ENCODE measurements at places on chromosomes 3 and 15.

DNA sequence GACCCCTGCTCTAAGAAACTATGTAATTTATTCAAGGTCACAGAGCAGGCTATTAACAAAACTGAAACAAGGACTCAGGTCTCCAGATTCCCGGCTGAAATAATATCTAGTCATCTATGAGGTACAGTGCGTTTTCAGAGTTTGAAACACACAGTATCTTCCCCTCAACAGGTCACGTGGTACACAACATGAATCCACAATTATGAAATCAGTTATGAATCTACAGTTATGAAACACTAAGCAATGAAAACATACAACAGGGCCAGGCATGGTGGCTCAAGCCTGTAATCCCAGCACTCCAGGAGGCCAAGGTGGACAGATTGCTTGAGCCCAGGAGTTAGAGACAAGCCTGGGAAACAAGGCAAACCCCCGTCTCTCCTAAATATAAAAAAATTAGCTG is 72.7 kb downstream of the FSIP1 start:
- DNase-seq, result no peak

- DNase-seq, result no peak
Observed at GRCh38 chr3:167884481-167884880, 149.0 kb downstream of the SERPINI1 start.

DNA sequence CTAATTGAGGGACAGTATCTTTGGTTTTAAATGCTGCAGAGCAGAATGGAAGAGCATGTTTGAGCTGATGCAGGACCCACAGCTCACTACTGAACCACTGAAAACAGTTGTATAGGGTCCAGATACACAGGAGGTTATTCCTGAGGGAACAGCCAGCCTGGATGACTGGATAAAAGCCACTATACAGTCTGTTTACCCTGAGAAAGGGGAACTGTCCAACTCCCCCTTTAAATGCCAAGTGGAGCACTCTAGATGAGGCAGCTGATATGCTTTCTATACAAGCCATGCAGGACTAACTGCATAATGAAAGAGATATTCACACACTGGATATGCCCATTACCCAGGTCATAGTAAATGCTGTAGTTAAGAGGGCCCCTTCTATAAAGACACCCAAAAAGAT is 138.6 kb downstream of the IMPG2 start:
- DNase-seq, result no peak

- DNase-seq, result no peak
Observed at GRCh38 chr3:81816473-81817250, 55.2 kb upstream of the GBE1 start.

DNA sequence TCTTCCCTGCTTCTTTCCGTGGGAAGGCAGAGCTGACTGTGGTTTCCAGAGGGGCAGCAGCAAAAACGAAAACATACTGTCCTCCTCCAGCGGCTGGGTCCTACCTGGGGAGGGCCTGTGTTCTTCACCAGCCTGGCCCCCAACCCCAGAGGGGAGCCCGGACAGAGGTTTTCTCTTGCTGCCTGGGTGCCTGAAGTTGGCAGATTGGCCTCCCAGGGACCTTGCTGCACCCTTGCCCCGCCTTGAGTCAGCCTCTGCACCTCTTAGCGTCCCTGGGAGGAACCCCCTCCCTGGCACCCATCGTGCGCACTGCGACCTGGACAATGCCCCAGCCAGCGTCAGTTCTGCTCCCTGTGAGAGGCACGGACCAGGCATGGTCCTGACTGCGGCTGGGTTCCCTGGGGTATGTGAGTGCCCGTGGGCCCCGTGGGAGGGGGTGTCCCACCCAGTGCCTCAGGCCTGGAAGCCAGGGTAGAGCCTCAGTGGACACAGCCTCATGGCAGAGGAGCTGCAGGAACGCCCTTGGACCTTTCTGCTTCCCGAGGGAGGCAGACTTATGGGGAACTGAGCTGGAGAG is 56.8 kb upstream of the PRR23E start:
- DNase-seq, result no peak

- no peak for DNase-seq
Observed at GRCh38 chr15:96735632-96736240, 405.2 kb downstream of the NR2F2 start.

GRCh38 chr15:22978691-22979237 is 1.4 kb downstream of the CYFIP1 start:
- DNase-seq, result no peak

- DNase-seq, result no peak
Observed at GRCh38 chr3:49278548-49278947, 1.5 kb upstream of the C3orf62 start.

DNA sequence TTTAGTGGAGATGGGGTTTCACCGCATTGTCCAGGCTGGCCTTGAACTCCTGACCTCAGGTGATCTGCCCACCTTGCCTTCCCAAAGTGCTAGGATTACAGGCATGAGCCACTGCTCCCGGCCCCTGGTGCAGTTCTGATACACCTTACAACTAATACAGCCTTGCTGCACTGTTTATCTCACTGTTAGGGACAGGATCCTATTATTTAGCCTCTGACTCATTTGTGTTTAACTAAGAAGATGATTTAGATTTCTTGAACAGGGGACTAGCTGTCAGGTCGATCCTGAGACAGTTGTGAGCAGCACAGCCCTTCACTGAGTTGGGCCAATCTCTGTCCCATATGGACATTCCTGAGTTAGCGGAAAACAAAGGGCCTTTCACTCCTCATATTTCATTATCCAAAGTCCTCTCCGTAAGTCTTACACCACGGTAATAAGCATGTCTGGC is 19.2 kb downstream of the GYG1 start:
- DNase-seq, result no peak

DNA sequence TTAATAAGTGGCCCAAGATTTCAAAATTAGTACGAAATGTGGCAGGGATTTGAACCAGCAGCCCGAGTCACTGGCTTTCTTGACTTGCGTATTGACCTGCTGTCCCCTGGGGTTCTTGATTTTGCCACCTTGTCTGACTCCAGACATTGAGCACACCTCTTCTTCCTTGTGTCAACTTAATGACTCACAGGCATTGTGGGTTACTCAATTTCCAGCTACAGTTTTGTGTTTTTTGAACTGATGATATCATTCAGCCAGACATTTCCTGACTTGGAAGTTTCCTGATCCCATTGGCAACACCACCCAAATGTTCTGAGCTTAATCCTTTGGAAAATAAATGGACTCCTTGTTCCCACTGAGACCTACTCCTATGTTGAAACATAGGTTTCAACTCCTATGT is 64.2 kb downstream of the MOBP start:
- DNase-seq, result no peak

DNA sequence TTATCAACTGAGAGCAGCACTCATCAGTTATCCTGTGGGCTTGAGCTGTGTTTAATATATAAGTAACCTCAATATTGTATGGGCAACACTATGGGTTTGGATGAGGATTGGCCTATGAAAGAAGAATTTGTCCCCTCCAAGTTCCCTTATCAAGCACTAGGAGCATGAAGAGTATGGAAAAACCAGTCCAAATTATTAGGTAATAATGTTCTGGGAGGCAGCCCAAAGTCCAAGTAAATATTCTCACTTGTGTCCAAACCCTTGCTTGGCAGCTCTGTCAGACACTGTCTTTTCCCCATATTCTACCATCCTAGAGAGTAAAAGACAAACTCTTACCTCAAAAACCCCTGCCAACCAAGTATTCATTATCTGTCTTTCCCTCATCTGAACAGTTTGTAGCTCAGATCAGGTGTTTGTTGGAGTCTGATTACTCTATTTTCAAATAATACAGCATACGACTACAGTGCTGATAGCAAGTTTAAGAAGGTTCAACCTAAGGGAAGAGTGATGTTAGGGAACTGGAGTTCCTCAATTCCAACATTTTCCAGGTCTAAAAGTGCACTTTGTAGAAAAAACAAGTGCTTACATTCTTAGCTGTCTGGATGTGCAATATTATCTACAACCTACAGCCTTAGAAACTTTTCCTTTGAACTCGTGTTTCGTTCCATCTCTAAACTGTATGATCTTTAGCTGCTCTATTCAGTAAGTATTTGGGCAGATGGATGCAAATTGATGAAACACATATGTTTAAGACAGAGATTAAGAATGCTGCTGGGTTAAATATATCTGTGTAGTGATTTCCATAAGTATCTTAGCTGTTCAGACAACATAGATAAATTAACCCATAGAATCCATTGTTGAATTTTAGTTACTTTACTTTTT is 89.7 kb upstream of the PHLDB2 start:
- no peak for DNase-seq

GRCh38 chr3:35708394-35709271 is 69.3 kb downstream of the ARPP21 start:
- DNase-seq, result no peak

- no peak for DNase-seq
Observed at GRCh38 chr3:122975924-122976293, 51.7 kb downstream of the SEMA5B start.

DNA sequence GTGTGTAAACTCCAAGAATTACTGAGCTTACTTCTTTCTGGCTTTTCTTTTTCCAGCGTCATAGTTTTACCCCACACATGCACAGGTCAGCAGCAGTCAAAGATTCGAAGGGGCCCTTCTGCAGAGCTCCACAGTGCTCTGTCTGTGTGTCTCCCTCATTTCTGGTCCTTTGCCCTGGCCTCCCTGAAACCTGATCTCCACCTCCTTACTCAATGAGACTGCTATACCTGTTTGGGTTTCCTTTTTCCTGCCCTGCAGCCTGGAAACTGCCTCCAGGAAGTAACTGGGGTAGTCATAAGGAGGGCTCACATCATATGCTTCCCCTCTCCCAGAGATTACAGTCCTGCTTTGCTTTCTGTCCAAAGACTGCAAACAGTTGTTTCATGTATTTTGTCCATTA is 82.8 kb upstream of the TNIK start:
- DNase-seq, result no peak

GRCh38 chr15:44130778-44131177 is 64.3 kb downstream of the FRMD5 start:
- DNase-seq, result no peak

DNA sequence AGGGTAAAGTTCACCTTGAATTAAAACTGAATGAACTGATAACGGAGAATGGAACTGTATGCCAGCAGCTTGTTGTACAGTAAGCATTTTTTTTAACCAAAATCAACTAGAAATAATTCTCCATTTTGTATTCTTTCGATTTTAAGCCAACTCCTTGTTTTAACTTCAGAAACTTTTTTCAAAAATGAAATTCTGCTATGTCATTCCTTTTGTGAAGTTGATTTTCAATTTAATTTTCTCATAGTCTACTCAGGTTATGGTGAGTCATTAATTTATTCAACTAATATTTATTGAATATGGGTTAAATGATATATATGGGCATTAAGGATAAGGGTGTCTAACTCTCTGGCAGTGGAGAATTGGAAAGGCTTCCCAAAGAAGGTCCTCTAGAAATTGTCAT is 53.7 kb downstream of the RASA2 start:
- no peak for DNase-seq

Data from stimulated activated CD4-positive, alpha-beta T cell treated with anti-CD3 and anti-CD28 coated beads, Interleukin-1b, Interleukin-23, amount 100 ng/mL, for 1 hour (primary cell).